Activated CD8-positive, alpha-beta memory T cell treated with anti-CD3 and anti-CD28 coated beads, Interleukin-2, amount 10 ng/mL, durations not matched to agents 7 days and 5 days (primary cell): ENCODE measurements at places on chromosomes 7 and 10. TPM values are rescaled to one million over a fixed set of nuclear protein-coding genes. Genes with fewer than 3 reads are reported as not detected.

DNA sequence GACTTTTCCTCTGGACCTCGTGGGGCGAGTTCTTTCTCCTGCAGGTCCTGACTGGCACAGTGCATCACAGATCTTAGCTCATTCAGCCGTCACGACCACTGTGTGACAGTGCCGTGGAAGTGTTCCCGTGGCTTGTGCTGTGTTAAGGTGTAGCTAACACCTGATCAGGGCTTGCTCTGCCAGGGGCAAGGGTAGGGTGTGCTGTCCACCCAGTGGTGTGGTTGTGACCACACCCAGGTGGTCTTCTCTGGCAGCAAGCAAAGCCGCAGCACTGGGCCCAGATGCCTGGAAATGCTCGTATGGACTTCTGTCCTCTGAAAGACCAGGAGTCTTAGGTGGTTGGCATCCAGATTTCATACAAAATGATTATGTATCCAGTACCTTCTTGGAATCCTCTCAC lies 86.2 kb downstream of the GLRX3 start:
- no peak for DNase-seq

GRCh38 chr7:92621026-92621540 lies 30.9 kb upstream of the FAM133B start:
- peak; percentile 91 for DNase-seq

DNA sequence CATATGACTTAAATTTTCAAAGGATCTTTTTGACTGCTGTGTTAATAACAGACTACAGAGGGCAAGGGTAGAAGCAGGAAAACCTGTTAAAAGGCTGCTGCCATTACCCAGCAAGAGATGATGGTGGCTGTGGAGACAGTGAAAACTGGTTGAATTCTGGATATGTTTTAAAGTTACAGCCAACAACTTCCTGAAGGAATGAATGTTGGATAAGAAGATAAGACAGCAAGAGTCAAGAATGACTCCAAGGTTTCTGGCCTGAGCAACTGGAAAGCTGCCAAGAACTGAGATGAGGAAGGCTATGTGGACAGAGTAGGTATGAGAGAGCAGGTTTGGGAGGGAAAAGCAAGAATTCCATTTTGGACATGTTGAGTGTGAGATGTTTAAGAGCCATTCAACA lies 19.1 kb downstream of the CNOT4 start:
- no peak for DNase-seq

SLC25A13 gene
- 10.4 TPM for total RNA-seq
